Right atrium auricular region (tissue), 2 donors: ENCODE measurements at places on chromosomes 1 and 21. TPM values are rescaled to one million over a fixed set of nuclear protein-coding genes. Genes with fewer than 3 reads are reported as not detected.
A peak's percentile ranks its signal among the peaks of the same experiment; 100 is the strongest.

DNA sequence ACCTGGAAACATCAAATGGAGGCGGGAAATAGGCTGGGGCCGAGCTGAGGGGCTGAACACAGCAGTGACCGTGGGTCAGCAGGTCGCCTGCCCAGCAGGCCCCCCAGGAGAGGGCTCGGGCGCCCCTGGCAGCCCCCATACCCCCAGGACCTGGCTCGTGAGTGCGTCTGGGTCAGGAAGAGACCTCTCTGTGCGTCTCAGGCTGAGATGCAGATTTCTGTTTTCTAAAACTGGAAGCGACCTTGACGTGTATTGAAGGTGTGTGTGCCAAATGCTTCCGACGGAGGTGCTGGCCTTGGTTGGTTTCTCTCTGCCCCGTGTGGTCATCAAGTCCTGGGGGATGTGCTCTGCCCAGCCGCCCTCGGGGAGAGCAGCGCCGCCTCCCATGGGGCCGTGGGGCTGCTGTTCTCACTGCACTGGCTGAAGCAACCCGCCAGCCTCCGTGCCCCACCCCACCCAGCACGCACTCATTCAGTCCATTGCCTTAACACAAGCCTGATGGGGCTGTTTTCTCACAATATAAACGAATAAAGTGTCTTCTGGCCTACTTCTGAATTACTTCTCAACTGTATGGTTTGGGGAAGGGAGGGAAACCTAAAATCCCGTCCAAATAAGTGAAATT lies 7.4 kb downstream of the PEX10 start:
- DNase-seq: no peak

The DOP1B gene
- total RNA-seq: 4.9 TPM

- DNase-seq: no peak
Measured at GRCh38 chr1:89364954-89365550, 1.2 kb downstream of the GBP6 start.

The HSPB7 gene
- total RNA-seq: 1,229 TPM

The NBPF10 gene
- 0.67 TPM for total RNA-seq

DNA sequence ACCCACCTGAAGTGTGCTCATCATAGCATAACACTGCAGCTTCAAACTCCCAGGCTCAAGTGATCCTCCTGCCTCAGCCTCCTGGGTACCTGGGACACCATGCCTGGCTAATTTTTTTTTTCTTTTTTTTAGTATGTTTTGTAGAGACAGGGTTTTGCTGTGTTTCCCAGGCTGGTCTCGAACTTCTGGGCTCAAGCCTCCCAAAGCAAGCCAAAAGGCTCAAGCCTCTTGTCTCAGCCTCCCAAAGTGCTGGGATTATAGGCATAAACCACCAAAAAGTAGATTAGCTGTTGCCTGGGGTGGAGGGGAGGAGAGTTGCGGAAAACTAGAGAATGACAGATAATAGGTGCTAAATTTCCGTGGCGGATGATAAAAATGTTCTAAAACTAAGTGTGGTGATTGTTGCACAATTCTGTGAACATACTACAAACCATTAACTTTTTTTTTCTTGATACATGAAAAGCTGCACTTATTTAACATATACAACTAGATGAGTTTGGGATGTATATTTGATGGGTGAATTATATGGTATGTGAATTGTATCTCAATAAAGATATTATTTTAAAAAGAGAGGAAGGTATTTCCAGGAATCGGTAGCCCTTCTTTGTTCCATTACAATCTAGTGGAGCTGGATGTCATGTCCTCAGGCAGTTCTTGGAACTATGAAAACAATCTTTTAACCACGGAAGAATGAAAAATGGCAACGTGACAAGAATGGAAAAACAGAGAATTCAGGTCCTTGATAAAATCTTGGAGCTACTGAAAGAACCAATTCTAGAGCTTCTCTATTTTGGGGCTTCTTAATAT lies 27.3 kb upstream of the MED18 start:
- DNase-seq: no peak

DNA sequence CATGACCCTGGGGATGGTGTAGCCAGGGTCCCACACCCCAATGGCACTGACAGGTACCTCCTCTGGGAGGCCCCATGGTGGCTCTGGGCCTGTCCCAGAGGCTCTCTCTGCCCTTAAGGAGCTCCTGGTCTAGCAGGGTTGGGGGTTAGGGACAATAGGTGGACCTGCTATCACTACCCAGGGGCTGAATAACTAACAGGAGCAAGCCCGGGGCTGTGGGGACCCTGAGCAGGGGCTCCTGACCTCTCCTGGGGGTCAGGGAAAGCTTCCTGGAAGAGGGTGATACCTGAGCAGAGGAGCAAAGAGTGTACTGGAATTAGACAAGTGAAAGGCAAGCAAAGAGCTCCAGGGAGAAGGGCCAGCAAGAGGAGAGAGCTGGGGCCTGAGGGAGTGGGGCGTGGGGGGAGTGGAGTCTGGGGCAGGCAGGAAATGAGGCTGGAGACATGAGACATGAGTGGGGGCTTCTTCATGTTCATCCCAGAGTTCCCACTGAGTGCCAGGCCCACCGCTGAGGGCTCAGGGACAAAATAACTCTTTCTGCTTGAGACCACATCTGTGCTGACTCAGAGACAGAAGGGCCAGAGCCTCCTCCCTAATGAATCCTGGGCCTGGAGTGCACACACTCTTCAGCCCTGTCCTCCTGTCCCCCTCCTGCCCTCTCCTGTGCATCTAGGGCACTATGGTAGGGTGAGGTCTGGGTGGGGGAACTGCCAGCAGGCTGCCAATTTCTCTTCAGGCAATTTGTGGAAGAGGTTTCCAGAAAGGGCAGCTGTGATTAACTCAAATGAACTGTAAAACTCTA lies 517.6 kb downstream of the PTPRU start:
- peak; percentile 47 for DNase-seq

GRCh38 chr1:6538956-6539355 lies 15.4 kb downstream of the NOL9 start:
- no peak for DNase-seq

The PLA2G2F gene
- not detected for total RNA-seq

DNA sequence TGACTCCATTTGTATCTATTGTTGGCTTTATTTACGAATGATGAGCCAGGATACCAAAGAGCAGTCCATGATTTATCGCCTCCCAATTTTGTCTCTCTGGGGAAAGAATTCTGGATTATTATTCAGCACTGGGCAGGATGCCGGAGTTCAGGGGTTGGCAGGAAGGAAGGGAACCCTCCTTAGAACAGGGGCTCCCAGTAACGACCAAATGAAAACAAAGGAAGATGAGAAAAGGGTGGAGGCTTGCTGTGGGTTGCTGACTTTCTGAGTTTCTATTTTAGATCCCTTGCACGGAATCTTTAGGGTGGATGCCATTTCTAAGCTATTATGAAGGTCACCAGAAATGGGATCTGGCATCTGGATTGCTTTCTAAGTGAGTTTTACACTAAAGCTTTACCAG lies 231.2 kb upstream of the LYPLAL1 start:
- DNase-seq: no peak

- DNase-seq: no peak
Measured at GRCh38 chr1:925561-926421, 2.1 kb downstream of the SAMD11 start.

The UTS2 gene
- not detected for total RNA-seq

The TMEM200B gene
- total RNA-seq: 4.8 TPM

The IFI6 gene
- total RNA-seq: 43.3 TPM

DNA sequence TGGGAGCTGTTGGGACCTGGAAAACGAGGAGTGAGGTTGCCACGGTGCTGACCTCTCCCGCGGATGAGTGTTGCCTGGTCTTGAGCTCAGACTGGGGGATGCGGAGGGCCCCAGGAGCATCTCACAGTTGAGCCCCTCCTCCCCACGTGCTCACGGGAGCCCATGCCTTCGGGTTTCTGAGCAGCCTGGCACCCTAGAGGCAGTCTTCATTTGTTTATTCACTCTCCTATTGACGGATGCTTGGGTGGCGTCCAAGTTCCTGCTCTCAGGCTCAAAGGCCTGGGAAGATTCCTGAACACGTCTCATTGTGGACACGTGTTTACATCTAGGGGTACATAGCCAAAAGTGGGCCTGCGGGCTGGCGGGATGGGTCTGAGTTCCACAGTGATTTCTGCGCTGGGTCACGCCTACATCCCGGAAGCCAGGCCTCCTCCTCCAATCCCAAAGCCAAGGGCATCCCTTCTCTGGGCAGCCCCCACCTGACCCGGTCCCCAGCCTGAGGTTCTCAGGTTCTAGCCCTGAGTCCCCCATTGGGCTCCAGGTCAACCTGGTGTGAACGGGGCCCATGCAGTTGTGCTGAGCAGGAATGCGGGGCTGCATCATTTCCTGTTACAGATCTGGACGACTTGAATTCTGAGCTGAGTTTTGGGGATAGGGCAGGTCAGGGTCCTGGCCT lies 14.7 kb downstream of the WNT3A start:
- no peak for DNase-seq

GRCh38 chr1:46166521-46167462 lies 8.1 kb upstream of the TSPAN1 start:
- peak; percentile 80 for DNase-seq

DNA sequence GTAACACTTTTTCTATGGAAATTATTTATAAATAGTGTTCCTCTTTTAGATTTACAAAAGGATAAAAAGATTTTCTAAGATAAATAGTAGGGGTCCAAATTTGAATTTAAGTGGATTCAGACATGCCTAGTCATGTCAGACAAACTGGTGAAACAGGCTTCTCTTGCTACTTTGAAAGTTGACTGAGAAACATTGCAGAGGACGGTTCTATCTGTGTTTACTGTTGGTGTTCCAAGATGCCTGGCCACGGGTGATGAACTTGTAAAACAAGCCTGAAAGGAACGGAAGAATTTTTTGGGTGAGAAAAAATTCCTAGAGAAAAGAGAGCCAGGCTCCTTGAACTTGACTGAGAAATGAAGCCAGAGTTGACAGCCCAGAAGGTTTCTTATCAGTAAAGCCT lies 2.2 kb downstream of the KRTAP19-1 start:
- DNase-seq: no peak

DNA sequence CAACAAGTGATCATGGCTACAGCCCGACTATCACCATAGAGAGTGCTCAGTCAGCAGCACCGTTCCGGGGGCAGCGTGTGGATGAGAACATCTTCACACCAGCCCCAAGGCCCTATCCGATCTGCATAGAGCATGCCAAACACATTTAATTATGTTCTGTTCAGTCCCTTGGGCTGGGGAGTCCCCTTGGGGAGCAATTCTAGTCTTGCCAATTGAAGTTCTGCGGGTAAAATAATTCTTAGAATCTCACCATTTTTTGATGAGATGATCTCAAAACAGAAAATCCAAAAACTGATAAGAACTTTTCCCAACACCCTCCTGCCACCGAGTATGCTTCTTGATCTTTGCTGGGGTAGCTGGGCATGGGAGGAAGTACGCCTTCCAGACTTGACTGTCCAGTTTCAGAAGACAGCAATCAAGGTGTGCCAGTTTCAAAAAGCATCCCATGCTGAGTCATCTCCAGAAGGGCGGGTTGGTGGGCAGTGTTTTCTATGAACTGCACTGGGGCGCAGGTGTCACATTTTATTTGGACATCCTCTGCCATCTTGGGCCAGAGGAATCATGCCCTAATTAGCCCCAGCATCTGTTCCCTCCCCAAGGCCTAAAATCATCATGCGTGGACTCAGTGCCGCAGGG lies 20.8 kb upstream of the PTPRF start:
- peak; percentile 40 for DNase-seq

GRCh38 chr1:6246497-6247467 lies 2.8 kb downstream of the HES3 start:
- DNase-seq: peak; percentile 80
